G401 (cell line): ENCODE measurements at places on chromosomes 4 and X.

- DNase-seq: no peak
These were observed 57.7 kb downstream of the KLHL13 start for GRCh38 chrX:118058924-118059323.

DNA sequence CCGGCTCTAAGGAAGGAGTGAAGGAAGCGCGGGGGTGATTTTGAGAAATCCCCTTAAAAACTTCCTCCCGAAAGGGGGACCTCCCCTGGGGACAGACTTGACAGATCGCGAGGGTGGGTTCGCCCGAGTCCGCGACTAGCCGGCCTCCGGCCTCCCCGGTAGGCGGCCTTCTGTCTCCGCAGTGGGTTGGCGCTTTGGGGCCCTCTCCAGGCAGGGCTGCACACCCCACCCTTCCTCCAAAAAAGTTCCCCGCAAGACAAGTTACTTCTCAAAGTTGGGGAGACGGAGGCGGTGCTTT, 24.8 kb downstream of the HOPX start:
- no peak for DNase-seq

DNA sequence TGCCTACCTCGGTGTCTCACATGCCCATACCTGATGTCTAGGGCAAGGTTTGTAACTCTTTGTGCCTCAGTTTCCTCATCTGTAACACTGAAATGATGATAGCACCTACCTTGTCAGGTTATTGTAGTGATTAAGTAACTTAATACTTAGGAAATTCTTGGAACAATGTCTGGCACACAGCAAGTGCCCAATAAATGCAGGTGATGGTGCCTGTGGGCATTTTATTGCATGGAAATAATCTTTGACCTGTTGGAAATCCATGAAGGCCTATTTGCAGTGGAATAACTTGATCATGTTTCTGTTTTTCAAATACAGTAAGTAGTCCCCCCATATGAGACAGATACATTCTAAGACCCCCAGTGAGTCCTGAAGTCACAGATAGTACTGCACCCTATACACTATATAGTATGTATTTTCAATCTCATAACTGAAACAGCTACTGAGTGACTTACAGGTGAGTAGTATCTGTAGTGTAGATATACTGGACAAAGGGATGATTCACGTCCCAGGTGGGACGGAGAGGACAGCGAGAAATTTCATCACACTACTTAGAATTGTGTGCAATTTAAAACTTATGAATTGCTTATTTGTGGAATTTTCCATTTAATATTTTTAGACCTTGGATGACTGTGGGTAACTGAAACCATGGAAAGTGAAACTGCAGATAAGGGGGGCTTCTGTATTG, 42.1 kb downstream of the AFF1 start:
- no peak for DNase-seq

GRCh38 chrX:154412468-154412867, 1.1 kb downstream of the TAFAZZIN start:
- DNase-seq: no peak

- peak; percentile 24 for DNase-seq
These were observed 133.2 kb upstream of the ADAMTS3 start for GRCh38 chr4:72701987-72702819.

DNA sequence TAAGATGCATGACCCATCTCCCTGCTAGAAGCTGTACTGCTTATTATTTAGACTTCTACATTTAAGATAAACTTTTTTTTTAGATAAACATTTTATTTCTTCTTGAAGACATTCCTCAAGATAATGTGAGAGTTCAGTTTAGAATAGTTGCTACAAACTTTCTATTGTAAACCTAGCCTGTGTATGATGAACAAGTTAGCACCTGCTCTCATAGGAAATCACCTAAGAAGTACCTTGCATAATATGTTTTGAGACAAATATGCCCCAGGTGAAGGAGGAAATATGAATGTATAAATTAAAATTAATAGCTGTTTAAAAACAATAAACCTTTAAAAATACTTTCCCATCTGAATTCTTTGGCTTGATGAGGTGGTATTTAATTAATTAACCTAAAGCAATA, 35.6 kb downstream of the RASGEF1B start:
- no peak for DNase-seq

- no peak for DNase-seq
These were observed 207.5 kb downstream of the PDGFC start for GRCh38 chr4:156764145-156764544.

GRCh38 chrX:86263526-86263925, 115.3 kb downstream of the DACH2 start:
- DNase-seq: no peak

DNA sequence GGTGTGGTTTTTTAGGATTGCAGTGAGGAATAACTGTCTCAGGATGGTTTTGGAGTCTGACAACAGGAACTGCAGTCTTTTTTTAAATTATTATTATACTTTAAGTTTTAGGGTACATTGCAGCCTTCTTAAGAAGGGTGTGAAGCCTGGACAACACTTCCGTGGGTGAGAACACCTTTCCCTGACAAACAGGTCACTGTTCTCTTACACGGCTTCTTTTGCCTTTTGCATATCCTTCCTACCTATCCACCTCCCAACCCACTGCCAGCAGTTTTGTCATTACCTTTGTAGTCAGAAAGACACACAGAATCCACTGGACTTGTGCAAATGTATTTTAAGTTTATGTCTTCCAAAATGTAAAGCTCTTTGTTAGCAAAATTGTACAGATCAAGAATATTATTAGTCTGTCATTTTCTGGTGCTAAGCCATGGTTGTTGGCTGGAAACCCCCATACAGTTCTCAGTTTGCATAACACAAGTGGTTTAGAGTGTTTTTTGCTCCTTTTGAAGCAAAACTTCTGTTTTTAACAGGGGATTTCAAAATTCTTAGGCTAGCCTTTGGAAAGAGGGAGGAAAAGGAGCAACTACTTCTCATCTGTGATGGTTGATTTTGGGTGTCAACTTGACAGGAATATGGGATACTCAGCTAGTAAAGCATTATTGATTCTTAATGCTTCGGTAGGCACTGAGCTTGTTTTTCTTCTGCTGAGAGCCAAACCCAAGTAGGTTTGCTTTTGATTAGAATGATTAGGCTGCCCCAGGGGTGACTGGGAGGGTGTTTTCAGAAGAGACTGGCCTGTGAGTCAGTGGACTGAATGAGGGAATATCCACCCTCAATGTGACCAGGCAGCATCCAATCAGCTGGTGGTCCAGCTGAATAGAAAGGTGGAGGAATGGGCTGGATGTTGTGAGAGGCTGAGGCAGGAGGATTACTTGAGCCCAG, 29.4 kb upstream of the KLHL2 start:
- DNase-seq: no peak

DNA sequence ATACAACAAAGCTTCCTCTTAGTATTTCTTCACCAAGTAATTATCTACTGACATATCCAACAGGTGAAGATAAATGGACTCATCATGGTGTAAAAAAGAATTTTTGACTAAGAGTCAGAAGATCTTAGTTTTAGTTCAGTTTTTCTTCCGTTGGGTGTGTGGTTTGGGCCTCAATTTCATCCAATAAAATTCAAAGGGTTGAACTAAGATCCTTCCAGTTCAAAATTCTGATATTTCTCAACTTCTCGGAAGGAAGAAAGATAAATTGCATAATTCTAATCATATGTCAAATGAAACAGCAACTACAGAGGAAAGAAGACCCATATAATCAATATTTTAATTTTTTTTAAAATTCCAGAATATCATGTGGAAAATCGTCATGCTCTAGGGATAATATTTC, 192.7 kb downstream of the SPRY1 start:
- DNase-seq: no peak

GRCh38 chr4:22196551-22196950, 248.0 kb upstream of the KCNIP4 start:
- no peak for DNase-seq

DNA sequence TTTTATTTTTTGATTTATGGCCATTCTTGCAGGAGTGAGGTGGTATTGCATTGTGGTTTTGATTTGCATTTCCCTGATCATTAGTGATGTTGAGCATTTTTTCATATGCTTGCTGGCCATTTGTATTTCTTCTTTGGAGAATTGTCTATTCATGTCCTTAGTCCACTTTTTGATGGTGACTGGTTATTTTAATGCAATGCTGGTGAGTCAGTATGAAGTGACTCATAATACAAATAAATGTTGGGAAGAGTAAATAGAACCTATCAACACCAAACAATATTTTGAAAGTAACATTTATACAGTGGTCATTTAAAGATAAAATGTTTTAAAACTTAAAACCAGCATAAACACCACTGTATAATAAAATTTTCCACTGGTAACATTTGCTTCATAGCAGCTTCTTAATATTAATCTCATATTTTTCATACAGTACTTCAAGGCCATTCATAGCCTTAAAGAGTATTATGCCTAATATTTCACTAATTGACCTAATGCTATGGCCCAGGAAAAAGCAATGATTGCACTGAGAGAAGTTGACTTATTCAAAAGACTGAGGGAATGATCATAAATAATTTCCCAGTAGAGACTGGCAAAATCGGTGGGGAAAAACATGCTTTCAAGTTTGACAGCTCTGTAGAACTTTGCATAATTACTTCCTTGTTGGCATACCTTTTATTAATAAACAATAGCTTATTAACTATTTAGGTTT, 33.9 kb downstream of the CASK start:
- no peak for DNase-seq

DNA sequence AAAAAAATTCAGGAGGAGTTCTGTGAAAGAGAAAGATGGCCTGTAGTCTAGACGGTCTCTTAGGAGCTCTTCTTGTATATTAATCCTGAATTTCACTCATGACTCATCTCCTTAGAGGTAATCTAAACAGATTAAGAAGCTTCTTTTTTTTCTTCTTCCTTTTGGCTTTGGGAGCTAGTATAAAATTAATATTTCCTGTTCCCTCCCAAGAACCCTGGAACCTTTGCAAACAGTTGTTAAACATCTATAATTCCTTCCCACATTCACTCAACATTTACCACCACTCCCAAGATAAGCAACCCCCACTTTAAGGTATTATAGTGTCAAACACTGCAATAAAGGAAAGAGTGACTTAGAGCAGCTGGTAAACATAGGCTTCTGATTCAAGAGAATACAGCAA, 146.4 kb upstream of the EDNRA start:
- no peak for DNase-seq

GRCh38 chrX:13473442-13474163, 95.8 kb upstream of the EGFL6 start:
- DNase-seq: no peak

- DNase-seq: no peak
These were observed at the start of gene SLC6A14 for GRCh38 chrX:116436358-116436816. TSS of gene SLC6A14 (plus strand) at chrX:116436606. CDS start at chrX:116436710, 104 bp downstream.

GRCh38 chrX:97268182-97268680, 384.5 kb downstream of the RPA4 start:
- no peak for DNase-seq

- no peak for DNase-seq
These were observed 34.0 kb upstream of the SLC10A4 start for GRCh38 chr4:48449151-48449550.

- DNase-seq: no peak
These were observed 237.6 kb downstream of the FSTL5 start for GRCh38 chr4:161926033-161926828.

- DNase-seq: peak; percentile 25
These were observed 49.4 kb downstream of the RPS6KA3 start for GRCh38 chrX:20217271-20217670.

GRCh38 chrX:153767674-153768055, 3.6 kb downstream of the PLXNB3 start:
- DNase-seq: no peak

GRCh38 chr4:73576381-73576780, 43.9 kb downstream of the RASSF6 start:
- DNase-seq: no peak

DNA sequence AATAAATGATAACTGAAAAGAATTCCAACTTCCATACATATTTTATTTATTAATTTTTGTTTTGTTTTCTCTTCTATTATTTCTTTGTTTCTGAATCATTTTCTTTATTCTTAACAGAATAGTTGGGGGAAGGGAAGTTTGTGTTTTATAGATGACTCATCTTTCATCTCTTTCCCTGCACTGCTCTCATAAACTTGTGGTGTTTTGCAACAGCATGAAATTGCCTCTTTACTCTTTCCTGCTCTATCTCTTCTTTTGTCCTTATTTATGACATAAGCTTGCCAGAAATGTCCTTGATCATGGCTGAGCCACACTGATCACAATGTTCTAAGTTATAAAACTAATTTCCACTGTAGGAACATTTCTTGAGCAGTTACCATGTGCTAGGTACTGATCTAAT, 22.3 kb downstream of the QRFPR start:
- no peak for DNase-seq

- no peak for DNase-seq
These were observed 41.6 kb downstream of the EVC start for GRCh38 chr4:5752376-5753184.

- no peak for DNase-seq
These were observed 421.7 kb upstream of the INTU start for GRCh38 chr4:127210893-127211649.

DNA sequence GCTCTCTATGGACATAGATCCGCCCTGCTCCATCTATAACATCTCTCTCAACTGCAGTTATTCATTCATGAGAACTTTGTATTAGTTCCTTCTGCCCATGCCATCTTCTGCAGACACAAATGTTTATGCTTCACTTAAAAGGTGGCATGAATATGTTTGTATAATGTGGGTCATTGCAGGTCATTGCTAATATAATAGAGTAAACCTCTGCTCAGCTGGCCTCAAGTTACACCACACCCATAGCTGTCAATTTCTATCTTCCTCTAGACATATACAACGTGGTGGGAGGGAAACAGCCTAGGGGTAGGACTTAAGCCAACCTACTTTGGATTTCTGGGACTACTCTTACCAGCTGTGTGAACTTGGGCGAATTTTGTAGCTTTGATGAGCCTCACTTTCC, 129.8 kb downstream of the ATXN3L start:
- DNase-seq: no peak

DNA sequence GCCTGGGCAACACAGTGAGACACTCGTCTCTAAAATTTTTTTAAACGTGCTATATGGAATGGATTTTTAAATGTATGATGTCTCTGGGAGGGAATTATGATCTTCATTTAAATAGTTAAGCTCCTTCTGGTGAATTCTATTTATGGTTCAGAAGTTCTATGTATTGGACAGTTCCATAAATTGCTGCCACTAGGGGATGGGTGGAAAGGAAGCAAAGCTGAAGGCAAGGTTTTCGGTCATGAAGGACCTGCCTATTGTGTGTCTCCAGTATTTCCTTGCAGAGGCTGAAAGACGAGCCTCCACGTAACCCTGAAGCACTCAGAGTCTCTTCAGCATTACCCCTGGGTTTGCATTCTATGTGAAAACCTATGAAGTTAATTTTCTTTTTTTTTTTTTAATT, 451.5 kb upstream of the FAT1 start:
- DNase-seq: no peak

- DNase-seq: peak; percentile 71
These were observed 825 bp upstream of the RASGEF1B start for GRCh38 chr4:81472281-81473182.

GRCh38 chr4:148076964-148077363, 345.1 kb downstream of the ARHGAP10 start:
- no peak for DNase-seq

- peak; percentile 16 for DNase-seq
These were observed 21.7 kb upstream of the GEMIN8 start for GRCh38 chrX:14051416-14051815.

- no peak for DNase-seq
These were observed 189.6 kb upstream of the LNX1 start for GRCh38 chr4:53780736-53781400.
